ENCODE measurements at places on chromosomes 1 and 21.

- no peak for DNase-seq
Observed at GRCh38 chr1:229538945-229539344, 19.6 kb downstream of the ABCB10 start.

DNA sequence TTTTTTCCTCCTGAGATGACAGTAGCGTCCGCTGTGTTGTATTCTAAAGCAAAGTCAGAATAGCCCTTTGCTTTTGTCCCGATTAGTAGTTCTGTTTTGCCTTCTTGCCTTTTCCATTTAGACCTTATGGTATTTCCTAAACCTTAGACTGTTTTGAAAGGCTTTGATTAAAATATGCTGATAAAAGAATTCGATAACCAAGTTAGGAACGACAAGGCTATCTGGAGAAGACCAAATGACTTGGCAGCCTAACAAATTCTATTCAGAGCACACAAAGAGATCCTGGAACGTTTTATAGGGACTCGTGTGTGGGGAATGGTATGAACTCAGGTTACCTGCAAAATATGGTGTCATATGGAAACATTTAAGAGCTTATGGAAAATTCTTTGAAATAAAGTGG lies 42.9 kb downstream of the NFIA start:
- no peak for DNase-seq

DNA sequence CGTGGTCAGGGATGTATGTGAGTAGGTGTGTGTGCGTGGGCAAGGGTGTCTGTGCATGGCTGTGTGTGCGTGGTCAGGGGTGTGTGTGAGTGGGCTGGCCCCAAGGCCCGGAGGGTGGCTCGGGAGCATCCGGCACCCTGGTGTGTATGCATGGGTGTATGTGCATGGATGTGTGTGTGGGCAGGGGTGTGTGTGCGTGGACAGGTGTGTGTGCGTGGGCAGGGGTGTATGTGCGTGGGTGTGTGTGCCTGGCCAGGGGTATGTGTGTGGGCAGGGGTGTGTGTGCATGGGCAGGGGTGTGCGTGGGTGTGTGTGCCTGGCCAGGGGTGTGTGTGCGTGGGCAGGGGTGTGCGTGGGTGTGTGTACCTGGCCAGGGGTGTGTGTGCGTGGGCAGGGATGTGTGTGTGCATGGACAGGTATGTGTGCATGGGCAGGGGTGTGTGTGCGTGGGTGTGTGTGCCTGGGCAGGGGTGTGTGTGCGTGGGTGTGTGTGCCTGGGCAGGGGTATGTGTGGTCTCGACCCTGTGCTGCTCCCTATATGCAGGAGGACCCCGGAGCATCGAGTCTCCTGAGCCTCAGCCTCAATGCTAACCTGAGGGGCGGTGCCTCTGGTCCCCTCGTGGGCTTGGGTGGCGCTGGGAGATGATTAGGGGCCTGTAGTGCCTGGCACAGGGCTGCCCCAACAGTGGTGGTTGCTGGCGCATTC lies 16.3 kb downstream of the ARHGEF16 start:
- DNase-seq = no peak

GRCh38 chr1:55364216-55364615 lies 149.1 kb upstream of the USP24 start:
- DNase-seq = no peak

- DNase-seq = no peak
Observed at GRCh38 chr1:232542633-232543593, 87.0 kb downstream of the SIPA1L2 start.

DNA sequence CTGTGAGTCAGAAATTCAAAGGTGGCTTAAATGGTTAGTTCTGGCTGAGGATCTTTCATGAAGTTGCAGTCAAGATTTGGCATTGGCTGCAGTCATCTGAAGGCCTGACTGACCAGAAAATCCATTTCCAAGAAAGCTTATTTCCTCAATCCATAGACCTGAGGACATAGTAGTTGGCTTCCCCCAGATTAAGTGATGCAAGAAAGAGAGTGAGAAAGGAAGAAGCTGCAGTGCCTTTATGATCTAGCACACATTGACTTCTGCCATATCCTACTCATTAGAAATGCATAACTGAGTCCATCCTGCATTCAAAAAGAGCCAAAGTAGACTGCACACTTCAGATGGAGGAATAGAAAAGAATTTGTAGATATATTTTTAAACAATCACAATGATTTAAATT lies 222.6 kb downstream of the COL24A1 start:
- no peak for DNase-seq
